Left kidney (tissue), 8 donors: ENCODE measurements at places on chromosomes 5 and 9.

- DNase-seq: no peak
These were observed 63.1 kb downstream of the UGCG start for GRCh38 chr9:111959468-111960359.

DNA sequence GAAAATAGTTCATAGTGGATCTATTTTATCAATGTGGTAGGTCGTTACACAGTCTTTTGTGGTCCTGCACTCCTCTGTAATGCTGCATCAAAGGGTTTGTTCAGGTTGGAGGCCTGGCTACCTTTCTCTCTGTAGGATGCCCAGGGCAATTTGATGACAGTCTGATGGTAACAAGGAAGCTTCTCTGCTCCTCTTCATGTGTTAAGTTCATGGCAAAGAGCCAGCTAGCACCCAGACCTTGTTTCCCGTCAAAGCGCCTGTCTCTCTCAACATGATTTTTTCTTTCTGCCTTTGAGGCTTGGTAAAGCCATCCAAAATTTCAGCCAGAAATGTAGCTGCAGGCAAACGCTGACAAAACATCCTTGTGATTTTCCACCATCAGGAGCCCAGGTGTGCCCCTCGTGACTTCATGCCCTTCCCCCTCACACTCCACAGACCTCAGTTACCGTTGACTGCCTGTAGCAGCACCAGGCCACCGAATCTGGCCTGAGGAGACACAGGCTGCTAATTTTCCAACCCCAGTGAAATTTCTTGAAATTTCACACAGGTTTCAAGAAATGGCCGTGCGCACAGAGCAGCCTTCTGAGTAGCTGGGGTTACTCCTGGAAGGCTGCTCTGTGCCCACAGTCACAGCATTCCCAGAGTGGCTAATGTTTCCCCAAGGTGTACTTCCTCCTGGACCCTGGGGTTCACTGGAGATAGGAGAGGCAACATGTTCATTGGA is 292.7 kb downstream of the CWC27 start:
- DNase-seq: no peak

GRCh38 chr9:84331119-84331809 is 9.3 kb downstream of the SLC28A3 start:
- DNase-seq: peak; percentile 40

- no peak for DNase-seq
These were observed 72.8 kb downstream of the PRRT1B start for GRCh38 chr9:131618071-131618479.

DNA sequence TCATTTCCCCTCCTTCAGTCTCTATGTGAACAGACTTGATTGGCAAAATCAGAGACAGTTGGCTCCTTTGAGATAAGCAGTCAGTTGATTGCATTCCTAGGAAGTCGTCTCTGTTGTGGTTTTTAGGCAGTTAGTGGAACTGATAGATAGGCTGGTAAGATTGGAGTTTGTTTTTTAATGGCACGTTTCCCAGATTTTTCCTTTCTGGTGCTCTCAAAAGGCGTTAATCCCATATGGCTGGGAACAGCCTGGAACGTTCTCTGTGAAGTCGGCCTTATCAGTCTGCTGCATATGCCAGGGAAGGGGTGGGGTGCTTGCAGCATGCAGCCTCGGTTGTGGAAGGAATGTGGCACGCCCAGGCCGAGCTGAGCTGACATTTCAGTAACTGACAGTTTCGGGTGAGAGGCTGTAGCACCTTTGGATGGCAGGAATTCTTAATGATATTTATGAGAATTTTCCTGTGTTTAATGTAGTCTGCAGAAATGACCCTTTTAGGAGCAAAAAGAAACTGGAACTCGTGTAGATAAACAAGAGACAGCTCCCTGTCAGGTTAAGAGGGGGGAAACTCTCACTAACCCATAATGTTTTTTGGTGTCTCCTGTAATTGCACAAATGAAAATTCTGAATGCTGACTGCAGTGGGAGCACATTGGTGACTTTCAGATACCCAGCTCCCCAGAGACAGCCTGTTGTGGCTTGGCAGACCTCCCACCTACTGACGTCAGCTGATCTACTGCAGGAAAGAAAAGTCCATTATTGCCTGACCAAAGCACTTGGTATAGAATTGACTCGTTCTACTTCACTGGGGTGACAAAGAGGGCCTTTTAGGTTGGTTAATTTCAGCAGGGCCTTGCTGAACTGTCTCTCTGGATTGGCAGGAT is 6.3 kb downstream of the SPTAN1 start:
- no peak for DNase-seq

DNA sequence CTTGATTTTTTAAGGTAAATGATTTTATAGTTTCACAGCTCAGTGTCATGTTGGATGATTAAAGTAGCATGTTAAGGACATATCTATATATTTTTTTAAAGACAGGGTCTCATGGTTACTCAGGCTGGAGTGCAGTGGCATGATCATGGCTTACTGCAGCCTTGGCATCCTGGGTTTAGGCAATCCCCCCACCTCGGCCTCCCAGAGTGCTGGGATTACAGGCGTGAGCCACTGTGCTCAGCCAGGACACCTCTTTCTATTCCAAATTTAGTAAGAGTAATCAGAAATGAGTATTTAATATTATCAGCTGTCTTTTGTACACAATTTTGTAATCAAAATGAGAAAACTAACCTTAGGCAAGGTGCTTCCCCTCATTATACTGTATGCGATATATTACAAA is 38.6 kb upstream of the LRRTM2 start:
- DNase-seq: no peak

DNA sequence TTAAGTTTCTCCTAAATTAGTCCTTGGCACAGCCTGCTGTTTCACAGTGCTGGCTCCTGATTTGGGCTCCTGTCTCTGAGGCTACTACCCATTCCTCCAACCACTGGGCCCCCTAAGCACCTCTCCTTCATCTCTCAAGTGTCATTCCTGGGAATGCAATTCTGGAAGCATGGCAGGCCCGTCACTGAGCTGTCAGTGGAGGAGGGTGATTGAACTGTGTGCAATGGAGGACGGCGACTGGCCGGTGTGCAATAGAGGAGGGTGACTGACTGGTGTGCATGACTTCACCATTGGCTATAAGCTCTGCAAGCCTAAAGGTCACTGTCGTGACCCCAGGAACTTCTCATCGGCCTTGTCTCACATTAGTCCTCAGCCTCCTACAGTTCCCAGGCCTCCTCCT is 12.4 kb upstream of the IL17B start:
- DNase-seq: no peak

- DNase-seq: no peak
These were observed 102.6 kb downstream of the DAB2IP start for GRCh38 chr9:121753802-121754654.

DNA sequence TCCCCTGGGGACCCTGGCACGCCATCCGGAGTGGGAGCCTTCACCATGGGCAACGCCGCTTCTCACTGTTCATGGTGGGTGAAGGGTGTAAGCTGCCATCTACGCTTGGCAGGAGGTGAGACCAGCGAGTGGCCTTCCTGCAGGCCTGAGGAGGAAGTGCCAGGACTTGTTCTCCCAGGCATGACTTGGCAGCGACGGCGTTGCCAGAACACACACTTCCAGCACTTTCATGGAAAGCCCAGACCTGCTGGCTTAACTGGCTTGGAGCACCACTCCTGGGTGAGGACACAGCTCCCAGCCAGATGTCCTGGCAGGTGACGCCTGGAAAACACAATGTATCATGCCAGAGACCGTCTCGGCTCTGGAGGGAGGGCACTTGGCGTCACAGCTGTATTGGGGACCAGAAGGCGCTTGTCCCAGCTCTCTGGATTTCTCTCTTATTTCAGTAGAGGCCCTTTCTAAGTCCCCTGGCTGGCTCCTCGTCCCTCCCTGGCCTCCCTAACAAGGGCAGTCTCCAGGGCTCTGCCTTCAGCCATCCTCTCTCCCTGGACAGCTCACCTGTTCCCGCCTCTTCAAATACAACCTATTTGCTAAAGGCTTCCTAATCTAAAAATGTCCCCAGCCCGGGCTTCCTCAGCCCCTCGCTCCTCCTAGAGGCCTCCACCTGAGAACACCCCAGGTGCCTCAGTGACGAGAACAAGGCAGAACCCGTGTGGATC is 188.3 kb downstream of the OLFM1 start:
- no peak for DNase-seq

DNA sequence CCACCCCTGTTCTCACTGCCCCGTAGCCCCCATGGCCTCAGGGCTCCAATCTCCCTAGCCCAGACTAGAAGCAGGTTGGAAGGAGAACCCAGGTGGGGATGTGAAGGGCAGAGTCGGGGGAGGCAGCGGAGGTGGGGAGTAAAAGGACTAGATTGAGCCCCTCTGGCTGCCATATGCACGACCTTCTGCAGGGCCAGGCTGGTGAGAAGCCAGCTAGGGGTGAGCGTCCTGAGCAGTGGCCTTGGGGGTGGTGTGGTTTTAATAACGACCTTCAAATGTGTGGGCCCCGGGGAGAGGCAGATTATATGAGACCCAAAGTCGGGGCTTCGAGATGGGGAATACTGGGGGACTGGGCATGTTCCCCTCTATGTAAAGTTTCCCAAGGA is 139.5 kb downstream of the C9orf50 start:
- DNase-seq: no peak

DNA sequence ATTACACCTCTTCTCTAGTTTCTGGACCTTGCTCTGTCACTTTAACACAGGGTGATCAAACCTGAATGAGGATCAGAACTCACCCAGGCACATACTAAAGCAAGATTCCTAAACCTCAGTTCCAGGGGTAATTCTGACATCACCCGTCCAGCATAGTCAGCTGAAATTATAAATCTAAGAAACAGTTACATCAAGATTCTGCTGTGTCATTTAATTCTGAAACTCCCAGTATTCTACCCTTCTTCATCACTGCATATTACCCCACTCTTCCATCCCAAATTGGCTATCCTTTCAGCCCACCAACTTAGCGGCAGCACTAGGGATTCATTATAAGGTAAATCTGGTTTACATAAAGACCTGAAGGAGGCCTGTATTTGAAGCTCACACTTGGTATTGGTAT is 64.0 kb downstream of the STX17 start:
- DNase-seq: no peak

GRCh38 chr9:90552317-90552716 is 90.3 kb downstream of the DIRAS2 start:
- DNase-seq: no peak

DNA sequence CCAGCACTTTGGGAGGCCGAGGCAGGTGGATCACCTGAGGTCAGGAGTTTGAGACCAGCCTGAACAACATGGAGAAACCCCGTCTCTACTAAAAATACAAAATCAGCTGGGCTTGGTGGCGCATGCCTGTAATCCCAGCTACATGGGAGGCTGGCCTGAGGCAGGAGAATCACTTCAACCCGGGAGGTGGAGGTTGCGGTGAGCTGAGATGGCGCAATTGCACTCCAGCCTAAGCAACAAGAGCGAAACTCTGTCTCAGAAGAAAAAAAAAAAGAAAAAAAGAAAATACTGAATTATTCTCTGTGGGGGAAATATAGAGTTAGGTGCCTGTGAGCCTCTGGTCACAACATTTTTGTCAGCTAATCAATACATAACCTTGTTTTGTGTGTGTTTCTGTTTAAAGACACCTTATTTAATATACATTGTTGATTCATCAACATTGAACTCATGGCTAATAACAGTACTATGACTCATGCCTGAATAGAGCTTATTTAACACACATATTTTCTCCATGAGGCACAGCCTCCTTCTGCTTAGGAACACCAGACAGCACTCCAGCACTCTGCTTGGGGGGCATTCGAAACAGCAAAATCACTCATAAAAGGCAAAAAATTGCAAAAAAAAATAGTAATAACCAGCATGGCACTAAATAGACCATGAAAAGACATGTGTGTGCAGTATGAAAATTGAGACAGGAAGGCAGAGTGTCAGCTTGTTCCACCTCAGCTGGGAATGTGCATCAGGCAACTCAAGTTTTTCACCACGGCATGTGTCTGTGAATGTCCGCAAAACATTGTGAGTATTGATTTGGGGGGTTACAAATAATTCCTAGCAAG is at the start of gene IL31RA:
TSS of gene IL31RA (plus strand) at position 519 of the 836 bp plus-strand sequence. CDS start at position 733, 214 bp downstream.
- no peak for DNase-seq

GRCh38 chr5:109324351-109324750 is 85.4 kb downstream of the PJA2 start:
- DNase-seq: no peak

GRCh38 chr5:135594416-135594960 is 15.7 kb upstream of the CXCL14 start:
- no peak for DNase-seq
